ENCODE measurements at places on chromosomes 12 and 14.

- DNase-seq = no peak
These were observed 556 bp downstream of the PHETA1 start for GRCh38 chr12:111368291-111368787.

DNA sequence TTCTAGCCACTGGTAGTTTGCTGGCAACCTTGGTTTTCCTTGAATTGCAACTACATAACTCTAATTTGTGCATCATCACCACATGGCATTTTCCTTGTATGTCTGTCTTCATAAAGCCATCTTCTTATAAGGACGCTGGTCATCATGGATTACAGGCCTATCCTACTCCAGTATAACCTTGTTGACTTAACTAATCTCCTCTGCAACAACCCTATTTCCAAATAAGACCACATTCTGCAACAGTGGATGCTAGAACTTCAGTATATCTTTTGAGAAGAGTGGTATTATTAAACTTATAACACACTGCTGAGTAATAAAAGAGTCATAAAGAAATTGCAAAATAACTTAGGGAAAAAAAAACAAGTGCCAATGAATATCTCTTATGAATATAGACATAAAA lies 511.8 kb upstream of the FOXG1 start:
- DNase-seq = no peak

GRCh38 chr12:123757561-123757960 lies 4.5 kb upstream of the DNAH10 start:
- no peak for DNase-seq

GRCh38 chr12:110199339-110200123 lies 75.4 kb downstream of the IFT81 start:
- no peak for DNase-seq

GRCh38 chr12:1830981-1831963 lies 10.9 kb downstream of the LRTM2 start:
- DNase-seq = peak; percentile 5

DNA sequence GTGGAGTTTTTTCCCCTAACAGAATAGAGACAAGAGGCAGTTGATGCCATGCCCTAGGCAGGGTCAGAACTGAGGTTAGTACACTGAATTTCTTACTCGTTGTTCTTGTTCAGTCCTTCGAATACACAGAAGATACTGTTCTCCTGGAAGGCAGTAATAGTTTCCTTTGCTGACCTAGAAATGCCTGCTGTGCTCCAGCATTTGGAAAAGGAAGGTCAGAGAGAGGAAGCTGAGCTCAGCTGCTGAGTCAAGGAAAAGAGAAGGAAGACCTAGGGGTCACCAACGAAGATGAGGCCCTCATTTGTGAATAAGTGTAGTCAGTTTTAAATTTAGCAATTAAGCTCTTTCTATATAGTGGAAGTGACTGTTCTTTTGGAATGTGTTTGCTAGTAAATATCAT lies 100.1 kb downstream of the CRADD start:
- DNase-seq = no peak

GRCh38 chr12:116714175-116714574 lies 23.7 kb downstream of the SPRING1 start:
- no peak for DNase-seq

GRCh38 chr14:98069712-98070171 lies 1202.3 kb downstream of the BCL11B start:
- DNase-seq = no peak

- no peak for DNase-seq
These were observed 230.7 kb upstream of the SYT10 start for GRCh38 chr12:33670284-33670683.

GRCh38 chr14:63800083-63800482 lies 52.7 kb upstream of the SYNE2 start:
- no peak for DNase-seq

Data from NCI-H460 (cell line).